ENCODE measurements at places on chromosomes 1 and 21.

GRCh38 chr1:167457936-167458584, 60.3 kb downstream of the CD247 start:
- no peak overlapping the region for H3K4me3 ChIP-seq
- H3K36me3 ChIP-seq, result no peaks in the 10 kb centered on the region
- no peaks in the 10 kb centered on the region for H3K27me3 ChIP-seq
- no peaks in the 10 kb centered on the region for H3K4me1 ChIP-seq
- DNase-seq, result no peak

DNA sequence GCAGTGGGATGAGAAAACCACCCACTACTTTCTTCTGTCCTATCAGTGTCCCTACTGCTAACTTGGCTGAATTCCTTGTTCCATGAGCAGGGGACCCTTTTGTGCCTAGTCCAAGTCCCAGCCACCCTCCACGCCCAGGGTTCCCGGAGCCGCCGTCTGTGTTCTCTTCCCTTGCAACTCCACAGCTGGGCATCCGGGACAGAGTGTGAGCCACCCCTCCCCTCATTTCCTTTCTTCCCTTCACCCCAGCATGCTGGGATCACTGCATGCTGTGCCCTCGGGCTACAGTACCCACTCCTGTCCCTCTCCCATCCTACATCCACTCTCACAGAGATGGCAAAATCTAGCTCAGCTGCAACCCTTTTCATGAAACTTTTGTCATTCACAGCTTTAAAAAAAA, 44.5 kb downstream of the PGBD5 start:
- peak; percentile 34 for DNase-seq
- no peak overlapping the region for H3K4me3 ChIP-seq
- no peaks in the 10 kb centered on the region for H3K36me3 ChIP-seq
- H3K4me1 ChIP-seq, result peaks cover 7% of the 10 kb centered on the region

DNA sequence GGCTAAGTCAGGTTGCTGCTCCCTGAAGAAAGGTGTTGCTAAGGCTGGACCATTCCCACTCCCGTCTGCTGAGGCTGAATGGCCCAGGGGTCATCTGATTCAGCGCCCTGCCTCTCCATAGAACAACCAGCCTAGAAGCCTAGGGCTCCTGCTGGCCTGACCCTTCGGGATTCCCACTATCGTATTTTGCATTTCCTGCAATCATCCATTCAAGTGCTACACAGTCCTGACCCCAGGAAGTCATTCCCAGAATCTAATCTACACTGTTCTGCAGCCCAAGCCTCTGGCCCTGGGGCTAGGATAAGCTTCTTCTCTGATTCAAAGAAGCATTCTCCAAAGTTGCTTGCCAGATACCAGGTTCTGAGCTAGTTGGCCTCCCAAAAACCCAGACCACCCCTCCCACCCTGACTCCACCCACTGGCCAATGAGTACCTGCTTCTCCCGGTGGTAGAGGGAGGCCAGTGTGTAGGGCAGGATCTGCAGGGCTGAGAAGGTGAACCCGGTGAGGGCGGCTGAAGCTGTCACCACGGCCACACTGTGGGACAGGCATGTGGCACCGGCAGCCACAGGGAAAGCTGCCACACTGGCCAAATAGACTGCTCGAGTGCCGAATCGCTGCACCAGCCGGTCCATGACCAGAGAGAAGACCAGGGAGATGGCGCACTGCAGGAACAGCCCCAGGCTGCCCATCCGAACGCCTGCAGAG, 18.7 kb downstream of the SLC45A3 start:
- no peak overlapping the region for H3K4me3 ChIP-seq
- H3K27me3 ChIP-seq, result no peaks in the 10 kb centered on the region
- DNase-seq, result peak; percentile 90
- peaks cover 5% of the 10 kb centered on the region for H3K4me1 ChIP-seq

GRCh38 chr1:93661829-93662474, 19.7 kb downstream of the BCAR3 start:
- H3K4me3 ChIP-seq, result no peak overlapping the region
- H3K36me3 ChIP-seq, result peaks cover 8% of the 10 kb centered on the region
- no peaks in the 10 kb centered on the region for H3K27me3 ChIP-seq
- H3K27ac ChIP-seq, result peak overlapping the region; percentile 69

DNA sequence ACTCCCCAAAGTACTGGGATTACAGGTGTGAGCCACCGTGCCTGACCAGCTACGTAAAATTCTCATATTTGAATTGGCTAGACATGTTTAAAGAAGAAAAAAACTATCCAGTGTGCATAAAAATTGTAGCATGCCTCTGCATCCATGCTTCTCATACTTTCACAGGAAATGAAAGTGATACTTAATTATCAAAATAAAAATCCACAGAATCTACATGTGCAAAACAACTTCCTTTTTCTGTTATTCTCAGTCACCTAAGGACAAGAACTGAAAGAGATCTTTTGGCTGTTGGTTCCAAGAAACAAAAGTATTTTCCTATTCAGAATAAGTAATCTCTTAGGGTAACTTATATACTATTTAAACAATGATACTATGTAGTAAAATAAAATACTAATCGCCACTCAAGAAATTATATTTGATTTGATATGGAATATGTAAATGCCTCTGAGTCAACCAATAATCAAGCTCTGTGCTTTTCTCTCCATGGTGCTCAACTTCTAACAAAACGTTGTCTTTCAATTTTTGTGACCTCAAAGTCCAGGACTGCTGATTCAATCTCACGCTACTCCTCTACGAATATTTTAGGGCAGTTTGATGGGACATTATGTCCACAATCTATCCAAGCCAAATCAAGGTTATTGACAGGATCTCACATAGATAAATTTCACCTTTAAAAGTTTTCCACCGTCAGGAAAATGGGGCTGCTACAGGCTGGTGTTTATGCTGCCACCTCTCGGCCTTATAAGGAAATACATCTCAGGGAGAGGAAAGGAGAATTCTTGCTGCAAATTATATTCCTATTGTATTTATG, 102.7 kb downstream of the ZNF281 start:
- no peak overlapping the region for H3K27ac ChIP-seq
- peak; percentile 42 for DNase-seq
- H3K4me1 ChIP-seq, result peaks cover 2% of the 10 kb centered on the region
- peaks cover 3% of the 10 kb centered on the region for H3K27me3 ChIP-seq
- no peaks in the 10 kb centered on the region for H3K36me3 ChIP-seq

- H3K4me3 ChIP-seq, result no peak overlapping the region
- H3K27ac ChIP-seq, result no peak overlapping the region
- H3K4me1 ChIP-seq, result no peaks in the 10 kb centered on the region
- DNase-seq, result peak; percentile 36
Measured at GRCh38 chr1:62401034-62401760, 35.7 kb upstream of the USP1 start.

DNA sequence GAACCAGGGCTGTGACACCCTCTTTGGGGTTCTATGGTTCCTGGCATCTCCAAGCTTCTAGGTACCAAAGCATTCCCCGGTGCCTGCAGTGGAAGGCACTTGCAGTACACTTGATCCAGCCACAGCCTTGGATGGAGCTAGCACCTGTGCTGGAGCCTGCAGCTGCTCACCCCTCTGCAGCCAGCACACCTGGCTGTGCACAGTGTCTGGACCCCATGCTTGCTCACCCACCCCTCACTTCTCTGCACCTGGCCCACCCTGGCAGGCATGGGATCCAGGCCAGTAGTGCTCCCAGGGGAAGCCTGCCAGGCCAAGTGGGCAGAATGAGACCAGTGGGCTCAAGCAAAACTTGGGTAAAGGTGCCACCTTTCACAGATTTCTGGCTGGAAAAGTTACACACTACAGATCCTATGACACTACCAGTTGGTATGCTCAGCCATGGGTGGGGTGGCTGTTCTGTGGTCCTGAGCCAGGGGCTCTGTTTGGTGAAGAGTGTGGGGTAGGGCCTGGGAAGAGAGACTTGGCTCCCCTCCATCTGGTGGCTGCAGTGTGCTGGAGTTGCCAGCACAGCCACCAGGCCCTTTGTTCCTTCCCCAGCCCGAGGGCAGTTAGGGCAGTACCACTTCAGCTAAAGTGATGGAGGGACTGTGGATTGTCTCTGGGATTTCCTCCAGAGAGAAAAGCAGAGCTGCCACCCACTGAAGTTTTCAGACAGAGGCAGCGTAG, 157.8 kb upstream of the LRRC7 start:
- no peaks in the 10 kb centered on the region for H3K27me3 ChIP-seq
- H3K4me1 ChIP-seq, result no peaks in the 10 kb centered on the region
- H3K4me3 ChIP-seq, result no peak overlapping the region
- no peak for DNase-seq
- H3K36me3 ChIP-seq, result no peaks in the 10 kb centered on the region

- no peak overlapping the region for H3K4me3 ChIP-seq
- no peaks in the 10 kb centered on the region for H3K36me3 ChIP-seq
- H3K27me3 ChIP-seq, result no peaks in the 10 kb centered on the region
- no peak overlapping the region for H3K27ac ChIP-seq
Measured at GRCh38 chr1:7224644-7225043, 439.4 kb downstream of the CAMTA1 start.

DNA sequence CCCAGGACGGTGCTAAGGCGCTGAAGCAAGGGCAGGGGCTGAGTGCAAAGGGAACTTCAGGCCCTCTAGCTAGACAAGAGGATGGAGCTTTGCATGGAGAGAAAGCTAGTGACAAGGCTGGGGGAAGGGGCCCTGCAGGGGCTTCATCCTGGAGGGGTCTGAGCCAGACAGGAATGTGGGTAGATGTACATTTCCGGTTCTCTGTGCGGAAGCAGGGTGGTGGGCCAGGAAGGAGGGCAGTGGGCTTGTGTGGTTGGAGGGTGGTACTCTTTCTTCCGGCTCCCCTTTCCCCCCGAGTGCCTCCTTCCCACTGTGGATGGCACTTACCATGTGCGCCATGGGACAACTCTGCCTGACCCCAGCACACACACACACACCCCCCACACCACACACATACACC, 1.5 kb downstream of the KISS1 start:
- no peak overlapping the region for H3K27ac ChIP-seq
- H3K27me3 ChIP-seq, result peaks cover 1% of the 10 kb centered on the region
- no peak overlapping the region for H3K4me3 ChIP-seq
- no peaks in the 10 kb centered on the region for H3K4me1 ChIP-seq
- no peaks in the 10 kb centered on the region for H3K36me3 ChIP-seq

- H3K27ac ChIP-seq, result no peak overlapping the region
- no peaks in the 10 kb centered on the region for H3K36me3 ChIP-seq
- no peaks in the 10 kb centered on the region for H3K27me3 ChIP-seq
Measured at GRCh38 chr1:206674745-206675175, 9.9 kb upstream of the MAPKAPK2 start.

DNA sequence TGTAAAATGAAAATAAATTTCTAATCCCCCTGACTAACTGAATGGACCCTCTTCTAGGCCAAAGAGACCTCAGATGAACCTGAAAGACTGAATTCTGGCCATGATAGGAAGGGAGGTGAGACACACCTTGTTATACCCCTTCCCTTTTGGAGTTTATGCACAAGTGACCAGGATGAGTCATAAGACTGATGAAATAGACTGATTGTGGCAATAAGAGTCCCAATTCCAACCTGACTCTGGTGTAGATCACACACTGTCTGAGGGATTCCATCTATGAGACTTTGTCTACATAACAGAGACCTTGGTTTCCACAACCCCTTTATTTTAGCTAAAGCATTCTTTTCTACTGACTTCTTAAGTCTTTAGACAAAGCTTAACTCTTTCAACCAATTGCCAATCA, 13.5 kb upstream of the OR2G2 start:
- no peak overlapping the region for H3K4me3 ChIP-seq
- no peak overlapping the region for H3K27ac ChIP-seq
- H3K36me3 ChIP-seq, result no peaks in the 10 kb centered on the region
- no peaks in the 10 kb centered on the region for H3K4me1 ChIP-seq

- no peaks in the 10 kb centered on the region for H3K36me3 ChIP-seq
- H3K27me3 ChIP-seq, result no peaks in the 10 kb centered on the region
- no peak overlapping the region for H3K27ac ChIP-seq
- DNase-seq, result peak; percentile 56
- no peaks in the 10 kb centered on the region for H3K4me1 ChIP-seq
- no peak overlapping the region for H3K4me3 ChIP-seq
Measured at GRCh38 chr1:197180252-197180878, 33.9 kb upstream of the ASPM start.

DNA sequence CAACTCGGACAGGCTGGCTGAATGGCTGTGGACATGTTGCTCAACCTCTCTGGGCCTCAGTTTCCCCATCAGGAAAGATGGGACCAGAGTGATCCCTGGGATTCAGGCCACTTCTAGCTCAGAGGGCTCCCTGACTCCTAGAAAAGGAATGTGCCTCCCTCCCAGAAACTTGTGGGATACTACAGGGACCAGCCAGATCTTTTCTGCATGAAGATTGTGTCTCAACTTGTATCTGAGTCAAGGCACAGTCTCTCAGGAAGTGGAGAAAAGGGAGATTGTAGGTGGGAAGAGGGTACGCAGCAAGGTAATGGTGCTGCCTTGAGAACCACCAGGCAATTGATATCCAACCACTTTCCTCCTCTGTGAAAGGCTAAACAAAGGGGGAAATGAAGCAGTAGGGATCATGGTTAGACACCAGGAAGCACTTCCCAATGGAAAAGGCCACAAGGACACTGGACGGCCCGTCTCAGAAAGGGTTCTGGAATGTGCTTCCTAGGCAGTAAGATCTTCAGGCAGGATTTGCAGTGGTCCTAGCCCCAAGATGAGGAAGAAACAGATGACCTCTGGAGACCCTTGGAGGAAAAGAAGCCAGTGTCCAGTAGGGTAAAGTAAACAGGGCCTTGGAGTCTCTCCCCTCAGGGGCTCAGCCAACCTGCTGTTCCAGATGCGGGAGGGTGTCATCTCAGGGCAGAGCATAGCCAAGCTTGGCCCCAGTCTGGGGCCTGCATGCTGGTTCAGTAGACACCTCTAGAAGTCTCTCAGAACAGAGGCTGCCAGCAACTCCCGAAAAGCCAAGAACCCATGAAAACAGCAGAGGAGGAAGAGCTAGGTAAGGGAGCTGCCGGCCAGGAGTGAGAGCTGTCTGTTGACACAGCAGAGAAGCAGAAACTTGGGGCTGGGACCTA, 16.8 kb downstream of the IFFO2 start:
- no peak overlapping the region for H3K4me3 ChIP-seq
- no peak overlapping the region for H3K27ac ChIP-seq
- H3K27me3 ChIP-seq, result no peaks in the 10 kb centered on the region
- peaks cover 8% of the 10 kb centered on the region for H3K4me1 ChIP-seq
- no peak for DNase-seq
- no peaks in the 10 kb centered on the region for H3K36me3 ChIP-seq

DNA sequence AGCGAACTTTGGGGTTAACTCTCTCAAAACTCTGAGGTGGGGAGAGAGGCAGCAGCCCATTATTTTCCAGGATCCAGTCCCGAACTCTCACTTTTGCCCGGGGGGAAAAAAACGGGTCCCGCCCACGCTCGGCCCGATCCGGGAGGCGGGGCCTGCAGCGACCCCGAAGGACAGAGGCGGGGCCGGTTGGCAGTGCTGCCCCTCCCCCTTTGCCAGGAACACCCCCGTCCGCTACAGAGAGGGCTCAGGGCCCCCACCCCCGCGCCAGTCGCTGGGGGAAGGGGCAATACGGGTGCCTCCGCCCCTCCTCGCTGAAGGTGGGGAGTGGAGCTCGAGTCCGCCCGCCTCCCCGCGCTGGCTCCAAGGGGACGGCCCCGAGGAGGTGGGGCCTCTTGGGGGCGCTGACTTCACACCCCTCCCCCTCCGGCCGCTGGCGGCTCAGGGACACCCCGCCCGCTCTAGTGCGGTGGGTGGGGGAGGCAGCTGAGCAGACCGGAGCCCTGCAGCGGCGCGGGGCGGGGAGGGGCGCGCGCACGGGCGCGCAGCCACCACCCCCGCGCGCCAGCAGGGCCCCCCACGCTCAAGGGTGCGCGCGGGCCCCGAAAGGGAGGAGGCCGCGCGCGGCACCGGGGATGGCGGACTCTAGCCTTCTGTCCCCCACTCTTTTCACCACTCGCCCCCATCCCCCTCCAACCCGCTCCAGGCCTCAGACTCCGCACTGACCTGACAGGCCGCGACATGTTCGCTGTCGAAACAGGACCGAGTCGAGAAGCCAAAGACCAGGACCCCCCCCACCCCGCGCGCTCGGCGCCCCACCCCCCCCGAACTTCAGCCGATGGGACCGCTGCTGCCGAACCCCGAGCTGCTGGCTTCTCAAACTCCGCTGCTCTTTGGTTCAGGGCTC, 496 bp downstream of the NUCKS1 start:
- peak; percentile 99 for DNase-seq
- H3K4me1 ChIP-seq, result no peaks in the 10 kb centered on the region
- H3K36me3 ChIP-seq, result no peaks in the 10 kb centered on the region
- H3K27me3 ChIP-seq, result no peaks in the 10 kb centered on the region
- peak overlapping the region; percentile 99 for H3K4me3 ChIP-seq

Measured in mesendoderm (in vitro differentiated cells).